ENCODE measurements at places on chromosomes 6 and 20. TPM values are rescaled to one million over a fixed set of nuclear protein-coding genes. Genes with fewer than 3 reads are reported as not detected.

DNA sequence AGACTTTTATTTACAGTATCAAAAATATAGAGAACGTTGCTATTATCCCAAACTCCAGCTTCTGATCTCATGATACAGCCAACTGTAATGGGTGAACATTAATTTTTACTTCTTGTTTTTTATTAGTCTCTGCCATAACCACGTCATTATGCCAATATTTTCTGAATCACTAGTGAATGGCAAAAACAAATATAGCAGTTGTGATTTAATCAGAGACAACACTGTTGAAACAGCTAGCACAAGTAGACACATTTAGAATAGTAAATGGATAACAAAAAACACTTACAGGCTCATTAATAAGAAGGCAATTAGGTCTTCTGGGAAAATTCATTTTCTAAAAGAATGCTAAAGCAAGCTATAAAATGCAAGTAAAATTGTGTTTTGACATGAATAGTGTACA lies 8.1 kb downstream of the PTPRK start:
- H3K27ac ChIP-seq: no peak overlapping the region
- H3K36me3 ChIP-seq: no peaks in the 10 kb centered on the region
- peaks cover 5% of the 10 kb centered on the region for H3K4me1 ChIP-seq
- no peak for DNase-seq
- no peak overlapping the region for H3K4me3 ChIP-seq

Gene OPN5
- not detected for total RNA-seq

Gene ATAT1
- 5.0 TPM for total RNA-seq

DNA sequence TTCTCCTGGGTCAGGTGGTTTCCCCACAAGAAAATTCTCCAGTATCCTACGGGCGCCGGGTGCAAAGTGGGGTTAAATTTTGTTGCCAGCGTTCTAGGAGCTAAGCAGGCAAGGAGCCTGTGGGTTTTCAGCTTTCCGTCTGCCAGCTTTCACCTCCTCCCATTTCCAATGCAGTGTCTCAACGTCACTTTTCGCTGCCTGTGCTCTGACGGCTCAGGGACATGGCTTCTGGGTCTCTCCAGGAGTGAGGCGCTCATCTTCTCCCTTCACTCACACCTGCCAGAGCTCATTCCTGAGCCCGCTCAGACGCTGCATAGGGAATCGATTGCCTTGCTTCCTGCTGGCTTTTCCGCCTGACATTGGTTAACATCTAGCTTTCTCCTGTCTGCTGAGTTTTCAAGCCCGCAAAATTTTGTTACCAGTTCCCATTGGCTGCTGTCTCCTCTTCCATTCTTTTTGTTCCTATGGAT lies 7.3 kb upstream of the NAA20 start:
- DNase-seq: no peak
- no peaks in the 10 kb centered on the region for H3K36me3 ChIP-seq
- H3K4me3 ChIP-seq: no peak overlapping the region
- no peaks in the 10 kb centered on the region for H3K27me3 ChIP-seq
- no peak overlapping the region for H3K27ac ChIP-seq

GRCh38 chr6:156231026-156231765 lies 546.0 kb upstream of the ARID1B start:
- H3K36me3 ChIP-seq: no peaks in the 10 kb centered on the region
- H3K4me1 ChIP-seq: no peaks in the 10 kb centered on the region
- H3K4me3 ChIP-seq: no peak overlapping the region
- H3K27me3 ChIP-seq: no peaks in the 10 kb centered on the region

DNA sequence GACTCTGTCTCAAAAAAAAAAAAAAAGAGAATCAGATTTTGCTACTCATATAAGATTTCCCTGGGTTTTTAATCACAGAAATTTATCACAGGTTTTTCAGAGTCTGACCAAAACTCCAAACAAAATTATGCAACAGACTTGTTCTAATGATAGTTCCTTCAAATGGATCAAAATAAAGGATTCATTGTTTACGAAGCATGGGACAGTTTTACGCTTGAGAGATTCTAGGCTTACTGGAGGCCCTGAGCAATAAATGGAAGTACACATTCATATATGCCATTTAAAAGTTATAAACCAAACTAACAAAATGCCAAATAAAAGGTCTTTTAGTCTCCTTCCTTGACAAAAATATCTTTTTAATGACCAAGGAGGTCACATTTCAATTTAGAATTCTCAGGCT lies 245.1 kb upstream of the KCNQ5 start:
- no peak overlapping the region for H3K27ac ChIP-seq
- H3K36me3 ChIP-seq: no peaks in the 10 kb centered on the region
- H3K4me3 ChIP-seq: no peak overlapping the region
- H3K4me1 ChIP-seq: no peaks in the 10 kb centered on the region

DNA sequence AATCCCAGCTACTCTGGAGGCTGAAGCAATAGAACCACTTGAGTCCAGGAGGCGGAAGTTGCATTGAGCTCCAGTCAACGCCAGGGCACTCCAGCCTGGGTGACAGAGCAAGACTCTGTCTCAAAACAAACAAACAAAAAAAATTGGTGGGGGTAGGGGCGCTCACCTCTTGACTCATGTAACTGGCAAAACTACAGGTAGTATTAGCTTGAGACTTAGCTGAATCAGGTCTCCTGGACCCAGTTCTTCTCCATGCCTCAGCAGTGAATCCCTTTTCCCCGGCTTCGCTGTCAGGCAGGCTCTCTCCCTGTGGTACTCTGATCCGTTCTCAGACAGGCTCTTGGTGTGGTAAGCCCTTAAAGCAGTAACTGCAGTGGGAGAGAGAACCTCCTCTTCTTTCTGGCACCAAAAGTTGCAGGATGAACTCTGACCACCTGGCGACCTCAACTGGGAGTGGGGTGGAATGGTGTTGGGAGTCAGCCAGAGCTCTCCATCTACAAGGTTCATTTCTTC lies 12.9 kb downstream of the SLC9A8 start:
- H3K27ac ChIP-seq: peak overlapping the region; percentile 99
- no peak for DNase-seq
- peaks cover 75% of the 10 kb centered on the region for H3K36me3 ChIP-seq
- peaks cover 4% of the 10 kb centered on the region for H3K4me1 ChIP-seq
- no peaks in the 10 kb centered on the region for H3K27me3 ChIP-seq

Gene OR2B6
- total RNA-seq: not detected

DNA sequence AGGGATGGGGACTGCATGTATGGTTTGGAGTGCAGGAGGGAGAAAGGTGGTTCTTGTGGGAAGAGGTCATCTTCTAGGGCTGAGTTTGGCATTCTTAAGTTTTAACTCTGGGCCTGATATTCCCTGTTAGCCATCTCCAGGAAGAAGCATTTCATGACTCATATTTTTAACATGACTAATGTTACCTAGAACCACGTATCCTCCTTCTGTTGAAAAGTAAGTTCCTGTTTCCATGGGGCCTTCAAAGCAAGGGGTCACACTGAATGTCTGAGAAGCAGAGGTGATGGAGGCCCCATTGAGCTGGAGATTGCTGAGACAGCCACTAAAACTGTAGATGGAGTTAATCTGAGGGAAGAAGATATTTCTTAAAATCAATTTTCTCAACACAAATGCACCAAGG lies 30.2 kb downstream of the FAM229B start:
- no peak overlapping the region for H3K4me3 ChIP-seq
- no peak for DNase-seq
- peaks cover 88% of the 10 kb centered on the region for H3K36me3 ChIP-seq
- no peaks in the 10 kb centered on the region for H3K27me3 ChIP-seq
- no peak overlapping the region for H3K27ac ChIP-seq
- H3K4me1 ChIP-seq: no peaks in the 10 kb centered on the region

DNA sequence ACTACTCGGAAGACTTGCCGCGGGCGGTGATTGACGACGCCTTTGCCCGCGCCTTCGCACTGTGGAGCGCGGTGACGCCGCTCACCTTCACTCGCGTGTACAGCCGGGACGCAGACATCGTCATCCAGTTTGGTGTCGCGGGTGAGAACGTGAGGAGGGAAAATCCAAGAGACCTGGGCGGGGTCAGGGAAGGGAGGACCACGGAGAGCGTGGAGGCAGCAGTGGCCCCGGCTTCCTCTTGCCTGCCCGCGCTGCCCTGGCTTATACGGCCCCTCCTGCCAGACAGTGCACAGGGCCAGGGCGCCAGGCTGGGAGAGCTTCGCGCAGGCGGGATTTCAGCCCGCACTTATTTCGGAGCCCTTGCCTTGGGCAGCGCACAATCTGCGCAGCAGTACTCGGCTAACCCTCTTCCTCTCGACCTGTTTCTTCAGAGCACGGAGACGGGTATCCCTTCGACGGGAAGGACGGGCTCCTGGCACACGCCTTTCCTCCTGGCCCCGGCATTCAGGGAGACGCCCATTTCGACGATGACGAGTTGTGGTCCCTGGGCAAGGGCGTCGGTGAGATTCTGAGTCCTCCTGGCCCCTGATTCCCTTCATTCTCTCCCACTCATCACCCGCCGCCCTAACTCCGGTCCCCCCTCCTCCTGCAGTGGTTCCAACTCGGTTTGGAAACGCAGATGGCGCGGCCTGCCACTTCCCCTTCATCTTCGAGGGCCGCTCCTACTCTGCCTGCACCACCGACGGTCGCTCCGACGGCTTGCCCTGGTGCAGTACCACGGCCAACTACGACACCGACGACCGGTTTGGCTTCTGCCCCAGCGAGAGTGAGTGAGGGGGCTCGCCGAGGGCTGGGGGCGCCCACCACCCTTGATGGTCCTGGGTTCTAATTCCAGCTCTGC lies 2.0 kb downstream of the MMP9 start:
- H3K27ac ChIP-seq: no peak overlapping the region
- DNase-seq: no peak
- peaks cover 32% of the 10 kb centered on the region for H3K27me3 ChIP-seq

- no peak overlapping the region for H3K27ac ChIP-seq
- H3K36me3 ChIP-seq: peaks cover 7% of the 10 kb centered on the region
- H3K4me1 ChIP-seq: no peaks in the 10 kb centered on the region
- no peak overlapping the region for H3K4me3 ChIP-seq
These were observed 15.1 kb downstream of the PDSS2 start for GRCh38 chr6:107444277-107444676.

Gene MAK
- not detected for total RNA-seq
